ENCODE measurements at places on chromosomes 16 and 17.

GRCh38 chr16:86122681-86123342 is 223.8 kb downstream of the IRF8 start:
- no peak for DNase-seq

- no peak for DNase-seq
Measured at GRCh38 chr17:31609331-31609730, 217.9 kb downstream of the RAB11FIP4 start.

DNA sequence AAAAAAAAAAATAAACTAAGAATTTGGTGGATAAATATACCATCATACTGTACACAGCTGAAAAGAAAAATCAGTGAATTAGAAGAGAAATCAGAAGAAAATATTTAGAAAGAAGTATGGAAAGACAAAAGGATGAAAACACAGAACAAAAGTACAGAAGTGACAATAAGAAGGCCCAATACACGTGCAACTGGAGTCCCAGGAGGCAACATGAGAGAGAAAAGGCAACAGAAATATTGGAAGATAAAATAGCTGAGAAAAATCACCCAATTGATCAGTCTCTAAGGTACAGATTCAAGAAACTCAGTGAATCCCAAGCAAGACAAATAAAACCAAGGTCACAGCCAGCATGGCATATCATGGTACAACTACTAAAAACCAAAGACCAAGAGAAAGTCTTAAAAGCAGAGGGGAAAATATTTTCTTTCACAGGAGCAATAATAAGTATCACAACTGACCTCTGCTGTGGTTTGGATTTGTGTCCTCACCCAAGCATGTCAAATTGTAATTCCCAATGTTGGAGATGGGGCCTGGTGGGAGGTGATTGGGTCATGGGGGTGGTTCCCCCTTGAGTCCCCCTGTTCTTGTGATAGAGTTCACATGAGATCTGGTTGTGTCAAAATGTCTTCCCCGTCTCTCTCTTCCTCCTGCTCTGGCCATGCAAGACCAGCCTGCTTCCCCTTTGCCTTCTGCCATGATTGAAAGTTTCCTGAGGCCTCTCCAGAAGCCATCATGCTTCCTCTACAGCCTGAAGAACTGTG is 20.2 kb upstream of the ENGASE start:
- no peak for DNase-seq

DNA sequence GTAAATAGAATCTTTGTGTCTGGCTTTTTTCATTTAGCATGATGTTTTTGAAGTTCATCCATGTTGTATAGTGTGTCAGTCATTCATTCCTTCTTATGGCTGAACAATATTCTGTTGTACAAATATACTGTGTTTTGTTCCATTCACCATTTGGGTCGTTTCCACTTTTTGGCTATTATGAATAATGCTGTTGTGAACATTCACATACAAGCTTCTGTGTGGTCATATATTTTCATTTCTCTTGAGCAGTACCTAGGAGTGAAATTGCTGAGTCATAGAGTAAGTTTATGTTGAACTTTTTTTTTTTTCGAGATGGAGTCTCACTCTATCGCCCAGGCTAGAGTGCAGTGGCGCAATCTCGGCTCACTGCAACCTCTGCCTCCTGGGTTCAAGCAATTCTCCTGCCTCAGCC is 32.3 kb upstream of the TAOK1 start:
- DNase-seq: no peak
